ENCODE measurements at places on chromosomes 1 and 21.

GRCh38 chr1:201696217-201696761 is 132.7 kb upstream of the IPO9 start:
- no peak for DNase-seq

- no peak for DNase-seq
Measured at GRCh38 chr21:32383812-32384211, 9.0 kb downstream of the URB1 start.

GRCh38 chr21:32653326-32653901 is 41.2 kb upstream of the CFAP298 start:
- DNase-seq: peak; percentile 21

- DNase-seq: no peak
Measured at GRCh38 chr1:246166841-246167240, 340.2 kb downstream of the SMYD3 start.

GRCh38 chr21:45158491-45159423 is 84.4 kb downstream of the ADARB1 start:
- DNase-seq: no peak

DNA sequence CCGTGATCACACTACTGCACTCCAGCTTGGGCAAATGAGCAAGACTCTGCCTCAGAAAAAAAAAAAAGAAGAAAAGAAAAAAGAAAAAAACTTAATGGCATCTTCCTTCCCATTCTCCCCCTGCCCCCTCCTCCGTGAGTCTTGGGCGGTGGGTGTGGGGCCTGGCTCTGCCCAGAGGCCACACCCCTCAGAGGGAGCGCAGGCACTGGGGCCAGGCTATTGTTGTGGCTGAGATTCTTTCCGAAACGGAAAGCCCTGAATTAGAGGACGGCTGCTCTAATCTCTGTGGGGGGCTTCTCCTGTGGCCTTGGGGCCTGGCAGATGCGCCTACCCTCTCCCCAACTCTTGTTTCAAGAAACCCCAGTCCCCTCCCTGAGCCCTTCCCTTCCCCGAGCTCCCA is 4.1 kb upstream of the FAM110D start:
- DNase-seq: no peak
